Fibroblast of villous mesenchyme (primary cell): ENCODE measurements at places on chromosomes 16 and 17. TPM values are rescaled to one million over a fixed set of nuclear protein-coding genes. Genes with fewer than 3 reads are reported as not detected.
A peak's percentile ranks its signal among the peaks of the same experiment; 100 is the strongest.

The C16orf46 gene
- 0.86 and 0.97 TPM in 2 replicates for total RNA-seq

DNA sequence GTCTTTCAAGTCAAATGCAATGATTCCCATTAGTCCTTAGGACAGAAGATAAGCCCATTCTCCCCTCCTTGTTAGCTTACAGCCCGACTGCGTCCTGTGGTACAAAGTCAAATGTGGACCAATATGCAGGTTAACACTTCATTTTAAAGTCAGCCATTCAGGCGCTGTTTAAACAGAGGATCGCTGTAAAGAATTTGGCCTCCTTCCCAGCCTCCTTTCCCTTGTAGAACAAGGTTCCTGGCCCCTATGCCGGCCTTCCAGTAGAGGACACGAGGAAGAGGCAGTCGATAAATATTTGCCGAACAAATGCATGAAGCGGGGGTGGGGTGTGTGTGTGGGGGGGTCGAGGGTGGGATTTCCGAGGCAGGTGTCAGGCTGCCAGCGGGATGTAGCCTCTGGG, 4.3 kb downstream of the SDK2 start:
- DNase-seq: no peak

The RCVRN gene
- not detected in 2 replicates for total RNA-seq

GRCh38 chr16:67733734-67734470, 14.8 kb upstream of the GFOD2 start:
- DNase-seq: no peak

GRCh38 chr16:23254338-23254737, 47.8 kb upstream of the SCNN1B start:
- no peak for DNase-seq

DNA sequence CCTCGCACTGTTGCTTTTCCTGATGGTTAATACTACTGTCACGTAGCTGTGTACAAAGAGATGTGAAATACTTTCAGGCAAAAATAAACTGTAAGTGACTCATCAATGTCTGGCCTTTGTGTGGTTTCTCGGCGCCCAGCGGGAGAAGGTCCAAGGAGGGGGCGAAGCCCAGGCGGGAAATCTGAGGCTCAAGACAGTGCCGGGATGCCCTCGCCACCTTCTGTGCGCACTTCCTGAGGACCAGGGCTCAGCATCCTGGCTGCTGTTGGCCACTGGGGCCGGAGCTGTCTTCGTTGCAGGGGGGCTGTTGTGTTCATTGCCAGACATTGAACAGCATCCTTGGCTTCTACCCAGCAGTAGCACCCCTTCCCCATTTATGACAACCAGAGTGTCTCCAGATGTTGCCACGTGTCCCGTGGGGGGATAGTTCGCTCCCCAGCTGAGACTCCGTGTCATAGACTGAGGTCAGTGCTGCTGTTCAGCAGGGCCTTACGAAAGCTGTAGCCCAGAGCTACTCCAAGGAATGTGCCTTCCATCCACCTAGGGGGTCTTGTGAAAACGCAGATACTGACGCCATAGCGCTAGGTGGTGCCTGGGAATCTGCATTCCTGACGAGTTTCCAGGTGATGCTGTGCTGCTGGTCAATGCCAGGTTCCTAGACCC, 67.3 kb upstream of the PLCG2 start:
- peak; percentile 94 for DNase-seq

- DNase-seq: no peak
Observed at GRCh38 chr17:15231851-15232516, 33.1 kb downstream of the PMP22 start.

DNA sequence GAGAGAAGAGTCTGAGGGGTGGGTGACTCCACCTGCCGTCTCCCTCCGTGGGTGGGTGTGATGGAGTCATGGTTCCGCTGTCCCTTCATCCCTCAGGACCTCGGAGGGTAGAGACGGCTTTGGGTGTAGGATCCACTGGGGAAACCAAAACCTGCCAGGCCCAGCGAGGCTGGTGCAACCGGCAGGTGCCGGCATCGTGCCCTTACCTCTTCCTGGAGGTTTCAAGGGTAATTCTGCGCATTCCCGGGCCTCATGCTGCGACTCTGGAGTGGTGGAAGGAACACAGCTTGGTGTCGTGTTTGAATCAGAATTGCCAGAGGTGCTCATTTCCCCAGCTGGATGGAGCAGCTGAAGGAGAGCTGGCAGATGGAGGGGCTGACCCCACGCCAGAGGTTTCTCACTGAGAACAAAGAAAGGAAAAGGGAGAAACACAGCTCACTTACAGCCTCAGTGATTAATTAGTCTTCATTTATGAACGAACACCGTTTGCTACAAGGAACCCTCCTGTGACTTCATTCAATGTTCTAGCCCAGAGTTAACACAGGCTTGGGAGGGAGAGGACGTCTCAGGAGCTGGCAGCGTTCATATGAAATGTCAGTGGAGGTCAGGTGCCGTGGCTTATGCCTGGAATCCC, 16.3 kb upstream of the ATP2A3 start:
- DNase-seq: no peak

- DNase-seq: no peak
Observed at GRCh38 chr16:65574326-65574966, 452.6 kb upstream of the CDH11 start.

DNA sequence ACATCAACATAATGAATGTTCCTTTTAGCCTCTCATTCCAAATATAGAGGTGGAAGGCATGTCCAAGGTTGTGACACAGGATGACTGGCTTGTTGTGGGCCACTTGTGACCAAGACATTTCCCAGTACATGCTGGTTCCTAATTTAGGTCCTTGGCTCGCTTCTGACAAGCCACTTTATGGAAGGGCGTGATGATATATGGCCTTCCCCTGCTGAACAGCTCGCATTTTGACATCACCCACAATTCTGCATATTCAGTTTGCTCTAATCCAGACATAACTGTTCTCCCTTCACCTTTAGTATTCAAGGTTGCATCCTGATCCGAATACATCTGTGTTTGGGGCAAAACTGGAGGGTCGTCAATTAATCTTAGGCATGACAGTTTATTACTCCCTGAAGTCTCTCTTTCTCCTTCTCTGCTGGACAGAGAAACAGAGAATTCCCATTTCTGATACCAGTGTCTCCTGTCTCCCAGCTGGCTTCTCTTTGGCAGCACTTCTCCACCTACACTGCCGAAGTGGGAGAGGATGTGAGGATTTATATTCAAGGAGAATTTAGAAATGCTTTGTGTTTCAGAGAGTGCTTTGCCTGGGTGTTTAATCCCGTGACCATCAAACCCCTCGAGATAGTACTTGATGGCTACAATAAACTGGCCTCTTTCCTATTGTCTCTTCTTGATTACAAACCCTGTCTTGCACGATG, 815.5 kb upstream of the RBFOX1 start:
- DNase-seq: no peak

GRCh38 chr16:71540-72401, 660 bp downstream of the RHBDF1 start:
- peak; percentile 83 for DNase-seq

- DNase-seq: peak; percentile 42
Observed at GRCh38 chr16:24553983-24554382, 14.6 kb downstream of the RBBP6 start.

GRCh38 chr17:82234211-82235055, 5.6 kb downstream of the SLC16A3 start:
- no peak for DNase-seq

DNA sequence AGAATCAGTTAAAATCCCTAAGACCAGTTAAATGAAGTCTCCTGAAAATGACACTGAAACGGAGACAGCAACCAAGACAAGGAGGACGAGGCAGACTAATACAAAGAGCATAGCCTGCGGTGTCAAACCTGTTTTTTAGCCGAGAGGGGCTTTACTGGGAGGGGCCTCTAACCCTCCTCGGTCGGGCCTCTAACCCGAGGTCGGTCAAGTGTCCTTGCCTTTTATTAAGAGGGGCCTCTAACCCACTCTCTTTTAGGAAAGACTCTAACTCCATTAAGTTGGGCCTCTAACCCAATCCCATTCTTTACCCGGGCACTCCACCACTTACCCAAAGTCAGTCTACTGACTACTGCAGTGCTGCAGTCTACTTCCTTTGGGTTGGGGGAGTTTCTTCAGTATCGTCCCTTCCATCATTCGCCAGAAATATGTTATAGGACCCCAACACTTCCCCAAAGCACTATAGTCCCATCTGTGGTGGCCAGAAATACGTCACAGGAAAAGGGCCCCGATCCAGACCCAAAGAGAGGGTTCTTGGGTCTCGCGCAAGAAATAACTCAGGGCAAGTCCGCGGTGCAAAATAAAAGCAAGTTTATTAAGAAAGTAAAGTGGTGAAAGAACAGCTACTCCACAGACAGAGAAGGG, 39.2 kb upstream of the ARL4D start:
- DNase-seq: no peak

The ITGAD gene
- total RNA-seq: not detected in 2 replicates

DNA sequence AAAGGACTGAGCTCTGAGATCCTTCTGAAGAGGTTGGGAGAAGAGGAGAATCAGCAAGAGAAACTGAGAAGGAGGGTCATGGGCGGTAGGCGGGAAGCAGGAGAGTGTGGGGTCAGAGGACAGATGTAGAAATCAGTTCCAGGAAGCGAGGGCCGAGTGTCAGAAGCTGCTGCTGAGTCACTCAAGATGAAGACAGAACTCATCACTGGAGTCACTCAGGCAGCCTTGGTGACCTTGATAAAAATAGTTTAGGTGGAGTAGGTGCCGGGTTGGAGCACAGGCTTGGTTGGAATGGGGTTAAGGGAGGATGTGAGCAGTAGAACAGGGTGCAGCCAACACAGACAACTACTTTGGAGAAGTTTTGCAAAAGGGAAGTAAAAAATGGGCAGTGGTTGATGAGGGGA, 6.1 kb upstream of the ITGAM start:
- DNase-seq: peak; percentile 22

- DNase-seq: no peak
Observed at GRCh38 chr17:18851201-18851600, 6.7 kb upstream of the PRPSAP2 start.

GRCh38 chr17:34885076-34885475, 76.2 kb downstream of the CCT6B start:
- no peak for DNase-seq

DNA sequence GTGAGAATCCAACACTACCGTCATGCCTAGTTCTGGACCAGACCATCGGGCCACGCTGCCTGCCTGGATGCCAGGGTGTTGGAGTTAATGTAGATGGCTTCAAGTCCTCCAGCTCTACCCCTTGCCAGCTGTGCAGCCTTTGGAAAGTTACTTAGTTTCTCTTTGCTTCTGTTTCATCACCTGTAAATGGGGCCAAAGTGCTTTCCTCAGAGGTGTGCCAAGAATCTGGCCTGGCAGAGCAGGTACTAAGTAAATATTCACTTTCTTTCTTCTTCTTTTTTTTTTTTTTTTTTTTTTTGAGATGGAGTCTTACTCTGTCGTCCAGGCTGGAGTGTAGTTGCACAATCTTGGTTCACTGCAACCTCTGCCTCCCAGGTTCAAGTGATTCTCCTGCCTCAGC, 159.5 kb upstream of the RPL38 start:
- no peak for DNase-seq

- DNase-seq: no peak
Observed at GRCh38 chr17:488993-489757, 136.6 kb upstream of the RPH3AL start.

DNA sequence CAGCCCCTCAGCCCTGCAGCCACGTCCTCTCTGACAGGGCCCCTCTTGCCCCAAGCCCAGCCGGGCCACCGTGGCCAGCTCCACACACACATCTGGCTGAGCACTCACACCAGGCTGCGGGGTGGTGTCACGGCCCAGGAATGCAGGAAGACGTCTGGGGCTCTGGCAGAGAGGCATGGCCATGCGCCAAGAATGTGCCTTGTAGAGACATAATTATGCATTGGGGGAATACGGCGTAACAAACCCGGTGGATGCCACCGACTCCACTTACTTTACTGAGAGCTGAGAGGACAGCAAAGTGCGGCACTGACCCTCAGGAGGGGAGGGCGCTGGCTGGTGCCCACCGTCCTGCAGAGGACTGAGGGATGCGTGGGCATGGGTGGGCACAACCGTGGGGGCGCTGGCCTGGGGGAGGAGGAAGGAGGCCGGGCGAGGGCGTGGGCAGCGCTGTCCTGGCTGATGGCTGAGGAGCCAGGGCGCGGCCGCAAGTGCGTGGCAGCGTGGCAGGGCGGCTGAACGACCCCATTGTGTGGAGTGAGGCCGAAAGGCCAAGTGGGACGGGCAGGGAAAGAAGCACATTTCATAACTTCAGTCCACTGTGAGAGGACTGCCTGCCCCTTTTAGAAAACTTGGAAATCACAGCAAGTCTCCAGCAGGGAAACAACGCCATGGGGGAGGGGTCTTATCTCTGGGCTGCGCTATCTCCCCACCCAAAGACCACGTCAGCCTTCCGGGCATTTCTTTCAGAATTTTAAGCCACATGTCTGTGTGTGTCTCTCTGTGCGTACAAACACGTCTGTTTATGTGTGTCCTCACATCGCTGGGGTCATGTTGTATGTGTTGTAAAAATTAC, 30.6 kb downstream of the METRNL start:
- DNase-seq: peak; percentile 99

GRCh38 chr17:43832168-43832975, 574 bp downstream of the MPP3 start:
- DNase-seq: peak; percentile 67

DNA sequence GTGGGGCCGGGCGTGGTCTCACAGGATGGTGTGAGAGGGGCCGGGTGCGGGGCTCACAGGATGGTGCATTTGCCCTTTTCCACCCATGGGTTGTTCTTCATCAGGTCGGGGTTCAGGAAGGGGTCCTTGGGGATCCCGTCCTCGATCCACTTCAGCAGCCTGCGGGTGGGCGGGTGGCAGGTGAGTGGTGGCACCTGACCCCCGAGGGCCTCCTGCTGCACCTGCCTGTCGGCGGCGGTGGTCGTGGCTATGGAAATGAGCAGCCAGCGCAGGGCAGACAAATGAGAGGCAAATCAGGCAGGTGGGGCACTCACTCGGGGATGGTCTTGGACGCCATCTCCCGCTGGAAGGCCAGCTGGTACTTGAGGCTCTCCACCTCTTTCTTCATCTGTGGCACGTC, 1.9 kb downstream of the GNG13 start:
- DNase-seq: no peak

The SRL gene
- under 0.01 and 0.43 TPM in 2 replicates for total RNA-seq

DNA sequence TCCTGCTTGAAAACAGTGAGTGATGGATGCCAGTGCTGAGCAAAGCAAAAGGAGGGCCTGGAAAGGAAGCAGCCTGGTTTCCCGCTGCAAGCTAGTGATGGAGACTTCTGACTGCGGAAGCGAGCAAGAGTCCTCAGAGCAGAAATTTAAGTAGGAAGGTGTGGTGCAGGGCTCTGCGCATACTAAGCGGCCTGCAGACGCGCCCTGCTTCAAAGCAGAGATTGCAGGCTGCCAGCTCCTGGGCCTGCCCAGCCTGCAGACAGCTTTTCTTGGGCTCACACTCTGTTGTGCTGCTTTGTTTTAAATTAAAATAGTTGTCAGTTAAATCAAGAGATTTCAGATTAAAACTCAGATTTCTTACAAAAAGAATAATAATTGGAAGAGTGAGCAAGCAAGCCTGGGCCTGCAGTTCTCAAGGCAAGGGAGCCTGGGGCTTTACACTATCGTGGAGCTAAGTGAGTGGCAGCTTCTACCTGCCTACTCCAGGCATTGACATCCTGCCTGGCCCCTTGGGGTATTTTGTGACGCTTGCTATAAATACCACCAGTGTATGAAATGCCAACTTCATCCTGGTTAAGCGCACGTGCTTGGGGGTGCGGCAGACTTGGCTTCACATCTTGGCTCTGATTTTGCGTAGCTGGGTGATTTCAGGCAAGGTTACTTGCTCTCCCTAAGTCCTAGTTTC, 237.3 kb downstream of the XYLT1 start:
- DNase-seq: no peak

GRCh38 chr16:57694725-57695679, at the start of gene DRC7:
Gene DRC7, plus strand, starts transcription at chr16:57694806. Its CDS starts 3,144 bp downstream, at chr16:57697950.
- DNase-seq: peak; percentile 22
